ENCODE measurements at places on chromosomes 11 and 22.

DNA sequence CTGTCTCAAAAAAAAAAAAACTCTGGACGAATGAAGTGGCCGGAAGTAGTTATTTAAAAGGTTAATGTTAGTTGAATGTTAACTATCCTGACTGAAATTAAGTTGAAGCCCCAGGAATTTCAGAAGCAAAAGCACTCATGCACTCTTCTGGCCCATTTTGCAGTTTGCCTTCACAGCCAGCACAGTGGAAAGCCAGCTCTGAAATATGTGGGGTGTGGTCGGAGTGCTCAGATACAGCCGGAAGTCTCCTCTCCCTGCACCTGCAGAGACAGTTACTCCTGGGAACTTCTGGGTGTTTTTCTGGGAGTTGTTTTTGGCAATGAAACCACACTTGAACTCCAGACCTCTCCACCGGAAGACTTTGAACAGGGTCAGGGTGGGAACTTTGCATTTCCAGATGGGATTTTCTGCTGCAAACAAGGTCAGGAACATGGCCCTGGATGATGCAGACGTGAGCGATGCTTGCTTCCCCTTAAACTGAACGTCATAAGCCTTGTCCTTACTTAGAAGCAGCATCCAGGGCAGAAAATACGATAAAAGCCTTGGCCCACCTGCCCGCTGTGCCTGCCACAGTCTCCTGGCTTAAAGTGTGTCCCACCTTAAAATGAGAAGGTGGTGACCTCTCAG, 21.5 kb upstream of the CABP2 start:
- no peak for DNase-seq

GRCh38 chr11:73972620-73973449, 9.8 kb downstream of the UCP2 start:
- no peak for DNase-seq

GRCh38 chr11:84963240-84963639, 663.9 kb downstream of the DLG2 start:
- DNase-seq = no peak

DNA sequence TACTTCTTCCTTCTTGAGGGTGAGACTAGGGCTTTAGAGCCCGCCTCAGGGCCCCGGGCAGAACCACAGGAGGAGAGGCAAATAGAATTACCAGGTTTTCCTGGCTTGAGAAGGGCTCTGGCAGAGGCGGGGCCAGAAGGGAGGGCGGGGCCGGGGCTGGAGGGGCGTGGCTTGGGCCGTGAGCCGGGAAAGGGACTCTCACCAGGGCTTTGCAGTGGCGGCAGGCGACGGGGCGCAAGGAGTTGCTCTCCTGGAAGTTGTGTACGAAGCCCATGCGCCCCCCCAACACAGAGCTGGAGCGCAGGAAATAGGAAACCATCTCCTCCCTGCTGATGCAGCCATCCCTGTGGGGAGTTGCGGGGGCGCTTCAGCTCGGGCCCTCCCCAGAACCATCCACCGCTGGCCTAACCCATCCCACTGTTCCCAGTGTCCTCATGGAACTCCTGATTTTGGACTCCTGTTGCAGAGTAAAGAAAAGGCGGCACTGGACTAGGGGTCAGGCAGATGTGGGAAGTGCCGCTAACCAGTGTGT, 6.9 kb upstream of the NRXN2 start:
- DNase-seq = no peak

GRCh38 chr11:66857234-66857926, 516 bp downstream of the LRFN4 start:
- DNase-seq = peak; percentile 64

DNA sequence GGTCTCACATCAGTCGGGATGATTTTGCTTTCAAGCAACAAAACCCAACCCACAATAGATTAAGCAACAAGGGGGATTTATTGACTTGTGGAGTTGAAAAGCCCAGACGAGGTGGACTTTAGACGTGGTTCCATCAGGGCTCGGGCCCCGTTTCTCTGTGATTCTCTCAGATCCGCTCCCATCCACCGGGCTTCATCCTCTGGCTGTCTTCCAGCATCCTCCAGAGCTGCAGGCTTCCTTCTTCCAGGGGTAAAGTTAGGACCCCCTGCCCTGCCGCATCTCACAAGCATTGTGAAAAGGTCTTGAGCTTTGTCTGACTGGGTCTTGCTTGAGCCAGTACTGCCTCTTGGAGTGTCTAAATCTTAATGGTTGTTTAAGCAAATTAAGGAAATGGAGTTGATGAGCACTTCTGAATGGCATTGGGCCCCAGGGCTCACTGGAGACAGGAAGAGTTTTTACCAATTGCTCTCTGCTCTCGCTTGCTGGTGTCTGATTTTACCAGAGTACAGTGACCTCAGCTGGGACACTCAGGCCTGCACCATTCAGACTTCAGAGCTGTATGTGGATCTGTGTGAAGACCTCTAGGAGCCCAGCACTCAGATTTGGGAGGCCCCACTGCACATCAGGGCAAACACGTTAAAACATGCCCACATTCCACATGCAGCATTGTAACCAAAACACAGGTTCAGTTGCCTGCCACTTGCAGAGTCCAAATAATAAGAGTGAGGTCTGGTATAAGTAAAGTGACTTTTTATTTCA, 13.5 kb upstream of the FTH1 start:
- DNase-seq = no peak

DNA sequence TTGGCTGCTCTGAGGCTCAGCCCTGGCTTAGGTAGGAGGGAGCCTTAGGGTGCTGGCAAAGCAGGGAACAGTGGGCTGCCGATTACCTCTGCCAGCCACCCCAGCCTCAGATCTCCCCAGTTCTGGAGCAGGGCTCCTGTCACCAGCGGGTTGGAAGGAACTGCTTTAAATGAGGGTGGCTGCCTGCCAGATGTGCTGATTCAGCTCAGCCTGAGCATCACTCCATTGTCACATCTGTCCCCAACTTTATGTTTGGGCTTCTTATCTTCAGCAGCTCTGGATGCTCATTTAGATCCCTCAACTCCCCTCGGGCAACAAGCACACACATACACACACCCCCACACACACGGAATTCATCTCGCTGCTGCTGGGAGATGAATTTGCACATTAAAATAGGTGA, 16.9 kb upstream of the ANKK1 start:
- DNase-seq = peak; percentile 4

DNA sequence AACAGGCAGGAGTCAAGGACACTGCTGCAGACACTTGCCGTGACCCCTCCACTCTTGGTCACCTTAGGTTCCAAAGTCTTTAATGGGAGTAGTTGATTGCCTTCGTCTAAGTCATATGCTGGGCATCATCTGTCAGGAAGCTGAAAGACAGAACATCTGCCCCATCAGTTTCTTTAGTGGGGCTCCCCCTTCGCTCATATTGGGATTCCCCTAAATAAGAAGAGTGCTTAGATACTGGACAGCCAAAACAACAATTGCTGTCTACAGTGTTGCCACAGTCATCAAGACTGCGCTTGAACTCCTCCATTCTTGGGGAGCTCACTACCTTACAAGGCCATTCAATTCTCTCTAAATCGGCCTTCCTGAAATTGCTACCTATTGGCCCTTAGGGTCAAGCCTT, 58.5 kb downstream of the UBASH3B start:
- DNase-seq = no peak

- no peak for DNase-seq
Measured at GRCh38 chr22:37309211-37310074, 27.1 kb downstream of the CYTH4 start.

DNA sequence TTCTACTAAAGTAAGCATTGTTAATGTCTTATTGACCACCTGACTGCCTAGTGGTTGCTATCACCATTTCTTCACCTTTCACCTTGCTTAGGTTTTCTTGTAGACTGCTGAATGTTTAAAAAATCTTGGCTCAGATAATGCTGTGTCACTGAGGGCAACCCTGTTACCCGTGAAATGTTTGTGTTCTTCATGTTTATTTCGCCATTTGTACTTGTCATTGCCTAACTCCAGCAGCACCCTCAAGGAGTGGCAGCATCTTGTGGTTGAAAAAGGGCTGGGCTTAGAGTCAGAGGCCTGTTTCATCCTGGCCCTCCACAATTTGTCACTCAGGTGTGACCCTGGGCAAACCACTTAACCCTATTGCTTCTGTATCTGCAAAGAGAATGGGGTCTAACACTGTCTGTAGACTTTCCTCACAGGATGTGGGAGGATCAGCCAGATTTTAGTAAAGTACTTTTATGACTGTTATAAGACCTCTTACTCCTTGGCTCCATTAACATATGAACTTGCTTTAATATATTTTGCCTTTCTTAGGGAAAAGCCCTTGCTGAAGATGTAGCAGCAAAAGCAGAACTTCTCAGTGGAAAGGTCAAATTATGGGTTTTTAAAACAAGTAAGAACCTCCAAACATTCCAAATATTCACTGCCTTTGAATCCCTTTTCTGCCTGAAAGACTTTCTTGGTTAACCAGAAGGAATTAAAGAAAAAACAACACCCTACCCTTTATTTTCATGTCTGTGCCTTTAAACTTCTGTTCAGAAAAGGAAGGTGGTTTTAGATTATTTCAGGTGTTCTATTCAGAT, 154.5 kb upstream of the C11orf87 start:
- DNase-seq = no peak

DNA sequence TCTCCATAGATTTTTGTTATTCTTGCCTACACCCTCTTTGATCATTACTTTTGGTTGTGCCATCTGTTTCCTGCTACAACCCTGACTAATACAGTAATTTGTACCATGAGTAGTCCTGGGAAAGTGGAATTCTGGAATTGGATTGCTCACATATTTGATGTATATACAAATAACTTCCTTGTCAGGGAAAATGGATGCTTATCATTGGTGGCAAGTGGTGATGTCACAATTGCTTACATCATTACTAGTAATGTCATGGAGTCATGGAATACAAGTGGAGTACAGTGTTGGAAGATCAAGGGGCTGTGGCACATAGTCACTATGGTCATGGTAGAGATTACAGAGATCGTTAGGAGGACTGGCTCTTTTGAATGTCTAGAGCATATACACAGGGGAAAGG, 24.4 kb downstream of the AASDHPPT start:
- no peak for DNase-seq

DNA sequence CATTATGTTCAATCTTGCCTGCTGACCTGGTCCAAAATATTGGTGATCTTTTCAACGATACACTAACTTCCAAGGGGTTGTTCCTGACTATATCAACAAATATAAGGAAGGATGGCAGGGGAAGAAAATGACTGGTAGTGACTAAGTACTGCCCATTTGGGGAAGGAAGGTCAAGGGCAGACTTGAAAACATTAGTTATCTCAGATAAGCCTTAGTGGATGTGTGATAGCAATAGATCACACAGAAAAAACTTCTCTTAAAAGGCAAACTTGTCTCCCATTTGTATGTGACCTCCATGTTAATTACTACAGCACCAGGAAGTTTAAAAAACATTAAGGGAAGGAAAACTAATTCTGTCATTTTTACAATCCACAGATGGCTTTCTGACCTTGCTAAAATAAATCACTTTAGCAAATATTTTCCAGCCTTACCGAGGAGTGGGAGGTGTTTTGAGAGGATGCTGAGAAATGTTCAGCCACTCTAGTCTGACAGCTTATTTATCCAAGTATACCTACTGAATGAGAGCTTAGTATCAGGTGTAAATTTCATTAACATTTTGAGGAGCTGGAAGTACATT, 88.2 kb upstream of the DDI1 start:
- no peak for DNase-seq

DNA sequence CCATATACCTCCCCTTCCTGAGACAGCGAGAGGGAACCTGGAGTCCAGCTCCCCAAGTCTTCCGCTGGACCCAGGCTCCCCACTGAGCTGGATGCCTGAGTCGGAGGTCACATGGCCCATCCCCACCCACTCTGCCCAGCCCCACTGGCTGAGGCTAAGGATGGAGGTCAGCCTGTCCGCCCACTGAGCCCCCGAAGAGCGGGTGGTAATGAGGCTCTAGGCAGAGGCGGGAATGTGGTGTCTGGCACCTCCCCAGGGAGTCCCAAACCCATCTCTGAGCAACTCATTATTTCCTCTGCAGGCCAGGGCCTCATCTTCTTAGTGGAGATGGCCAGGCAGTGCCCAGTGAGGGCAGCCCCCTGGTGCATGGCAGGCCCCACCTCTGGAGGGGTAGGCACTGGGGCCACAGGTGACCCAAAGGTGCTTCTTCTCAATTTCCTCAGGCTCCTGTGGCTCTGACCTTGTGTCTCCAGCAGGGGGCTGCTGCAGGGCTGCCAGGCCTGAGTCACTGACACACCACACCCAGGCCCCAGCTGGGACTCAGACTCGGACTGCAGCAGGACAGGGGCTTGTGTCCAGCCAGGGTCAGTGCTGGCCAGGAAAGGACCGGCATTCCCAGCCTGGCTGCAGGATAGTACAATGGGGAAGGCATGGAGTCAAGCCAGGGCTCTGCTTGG, 10.2 kb upstream of the PDE2A start:
- no peak for DNase-seq

DNA sequence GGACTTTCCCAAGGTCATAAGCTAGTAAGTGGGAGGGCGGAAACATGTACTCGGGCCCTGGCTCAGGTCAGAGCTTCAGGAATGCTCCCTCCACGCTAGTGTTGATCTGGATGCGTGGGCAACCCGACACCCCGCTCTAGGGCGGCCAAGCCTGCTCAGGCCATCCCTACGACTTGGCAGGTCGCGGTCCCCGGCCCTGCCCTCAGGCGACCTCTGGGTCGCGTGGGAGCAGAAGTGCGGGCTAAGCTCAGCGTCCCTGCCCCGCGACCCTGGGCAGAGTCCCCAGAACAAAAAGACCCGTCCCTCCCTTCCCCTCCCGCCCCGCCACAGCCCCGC, 781 bp upstream of the TEF start:
- no peak for DNase-seq

DNA sequence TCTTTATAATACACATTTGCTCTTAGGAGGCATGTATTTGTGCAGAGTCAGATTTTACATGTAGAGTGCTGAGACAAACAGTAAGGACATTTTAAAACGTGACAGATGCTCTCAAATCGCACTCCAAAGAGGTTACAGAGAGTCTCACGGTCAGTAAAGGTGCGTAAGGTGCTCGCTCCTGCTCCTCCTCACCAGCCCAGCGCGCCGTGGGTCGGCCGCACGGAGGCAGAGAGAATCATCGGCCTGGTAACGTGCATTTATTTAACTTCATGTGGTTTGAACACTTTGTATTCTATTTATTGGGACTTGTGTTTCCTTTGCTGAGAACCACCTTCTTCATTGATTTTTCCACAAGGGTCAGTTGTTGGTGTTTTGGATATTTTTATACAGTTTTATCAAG, 900.1 kb downstream of the BRD1 start:
- DNase-seq = no peak

DNA sequence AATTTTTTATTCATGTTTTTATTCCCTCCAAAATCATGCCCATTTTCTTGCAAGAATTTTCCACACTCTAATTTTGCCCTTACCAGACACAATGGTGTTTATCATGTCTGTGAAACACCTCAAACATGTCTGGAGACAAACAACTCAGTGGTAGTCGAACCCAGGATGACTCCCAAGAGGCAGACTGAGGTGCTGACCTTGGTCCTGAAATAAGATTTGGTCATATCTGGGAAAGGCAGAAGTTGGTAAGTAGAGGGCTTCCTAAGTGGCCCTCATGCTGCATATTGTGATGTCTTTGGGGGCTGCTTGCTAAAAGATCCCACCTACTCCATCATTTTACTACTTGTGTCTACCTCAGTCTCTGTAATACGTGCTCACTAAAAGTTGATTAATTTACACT, 369.4 kb upstream of the ISX start:
- DNase-seq = no peak

GRCh38 chr11:76239483-76240160, 33.3 kb upstream of the WNT11 start:
- no peak for DNase-seq

GRCh38 chr11:79198898-79199250, 242.0 kb downstream of the TENM4 start:
- no peak for DNase-seq

GRCh38 chr11:123585206-123585605, 69.2 kb downstream of the SCN3B start:
- DNase-seq = no peak

- peak; percentile 87 for DNase-seq
Measured at GRCh38 chr11:120547811-120548681, 36.5 kb downstream of the GRIK4 start.

Data from C1 segment of cervical spinal cord (tissue), 14 donors.